Naive thymus-derived CD4-positive, alpha-beta T cell (primary cell): ENCODE measurements at places on chromosomes 13 and 19. TPM values are rescaled to one million over a fixed set of nuclear protein-coding genes. Genes with fewer than 3 reads are reported as not detected.

Gene FXYD3
- polyA plus RNA-seq, result not detected

Gene FGF22
- polyA plus RNA-seq, result not detected

Gene SPRED3
- 0.12 TPM for polyA plus RNA-seq

Gene GARIN5A
- 0.77 TPM for polyA plus RNA-seq

Gene DHDH
- polyA plus RNA-seq, result 1.0 TPM

Gene CLEC17A
- polyA plus RNA-seq, result 0.13 TPM
